AG08396 (cell line): ENCODE measurements at places on chromosomes 4 and X.

DNA sequence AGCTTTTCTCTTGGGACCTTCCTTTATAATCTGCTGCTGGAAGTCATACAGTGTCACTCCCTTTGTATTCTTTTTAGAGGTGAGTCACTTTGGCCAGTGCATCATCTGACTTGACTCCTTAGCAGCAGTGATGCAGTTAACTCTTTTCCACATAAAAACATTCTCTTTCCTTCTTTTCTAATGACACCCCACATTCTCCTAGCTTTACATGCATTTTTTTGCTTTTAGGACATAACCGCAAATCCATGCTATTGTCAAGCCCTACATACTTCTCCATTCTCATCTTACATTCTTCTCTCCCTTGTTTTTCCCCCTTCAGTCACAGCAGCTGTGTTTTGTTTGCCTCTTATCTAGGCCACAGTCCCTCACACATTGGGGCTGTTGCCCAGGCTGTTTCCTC lies 55.1 kb downstream of the ZNF330 start:
- peak; percentile 61 for DNase-seq

- peak; percentile 7 for DNase-seq
Measured at GRCh38 chrX:22634083-22634482, 361.4 kb downstream of the CBLL2 start.

DNA sequence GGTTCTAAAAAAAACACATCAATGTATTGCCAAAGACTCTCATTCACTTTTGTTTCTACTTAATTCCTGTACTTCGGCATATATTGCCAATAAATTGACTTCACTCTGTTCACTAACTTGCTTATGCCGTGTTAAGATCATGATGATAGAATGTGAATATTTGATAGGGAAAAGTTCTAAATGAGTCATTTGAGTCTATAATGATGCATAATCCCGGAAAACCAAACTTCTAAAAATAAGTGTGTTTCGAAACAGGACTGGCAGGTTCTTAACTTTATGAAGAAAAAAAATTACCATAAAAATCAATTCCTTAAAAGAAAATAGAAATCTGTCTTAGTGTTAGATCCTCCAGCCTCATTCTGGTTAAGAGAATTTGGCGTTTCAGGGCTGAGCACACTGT lies 387.5 kb upstream of the FTHL17 start:
- no peak for DNase-seq

GRCh38 chrX:21907260-21907659 lies 33.2 kb upstream of the SMS start:
- peak; percentile 20 for DNase-seq

- peak; percentile 13 for DNase-seq
Measured at GRCh38 chrX:19990151-19990555, 708 bp downstream of the BCLAF3 start.

DNA sequence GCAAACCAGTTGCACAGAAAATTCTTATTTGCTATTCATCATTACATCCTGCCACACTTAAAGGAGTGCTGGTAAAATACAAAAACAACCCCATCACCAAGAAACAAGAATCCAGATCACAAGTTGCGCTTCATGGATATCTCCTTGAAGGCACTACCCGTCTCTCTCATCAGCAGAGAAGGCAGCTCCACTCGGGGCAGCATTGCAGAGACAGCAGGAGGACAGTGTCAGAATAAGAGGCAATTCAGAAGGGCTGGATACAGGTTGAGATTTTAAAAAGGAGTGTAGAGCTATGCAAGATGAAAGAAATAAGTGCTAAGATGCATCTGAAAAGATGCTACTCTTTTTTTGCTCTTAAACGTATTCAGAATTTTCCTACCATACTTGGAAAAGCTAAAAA lies 71.4 kb downstream of the LDB2 start:
- no peak for DNase-seq
